GM03348 (cell line): ENCODE measurements at places on chromosomes 6 and 20.
A peak's percentile ranks its signal among the peaks of the same experiment; 100 is the strongest.

GRCh38 chr6:25038999-25039398 is 103.2 kb upstream of the RIPOR2 start:
- DNase-seq = no peak

GRCh38 chr6:35488517-35488862 is 8.4 kb downstream of the TEAD3 start:
- no peak for DNase-seq

DNA sequence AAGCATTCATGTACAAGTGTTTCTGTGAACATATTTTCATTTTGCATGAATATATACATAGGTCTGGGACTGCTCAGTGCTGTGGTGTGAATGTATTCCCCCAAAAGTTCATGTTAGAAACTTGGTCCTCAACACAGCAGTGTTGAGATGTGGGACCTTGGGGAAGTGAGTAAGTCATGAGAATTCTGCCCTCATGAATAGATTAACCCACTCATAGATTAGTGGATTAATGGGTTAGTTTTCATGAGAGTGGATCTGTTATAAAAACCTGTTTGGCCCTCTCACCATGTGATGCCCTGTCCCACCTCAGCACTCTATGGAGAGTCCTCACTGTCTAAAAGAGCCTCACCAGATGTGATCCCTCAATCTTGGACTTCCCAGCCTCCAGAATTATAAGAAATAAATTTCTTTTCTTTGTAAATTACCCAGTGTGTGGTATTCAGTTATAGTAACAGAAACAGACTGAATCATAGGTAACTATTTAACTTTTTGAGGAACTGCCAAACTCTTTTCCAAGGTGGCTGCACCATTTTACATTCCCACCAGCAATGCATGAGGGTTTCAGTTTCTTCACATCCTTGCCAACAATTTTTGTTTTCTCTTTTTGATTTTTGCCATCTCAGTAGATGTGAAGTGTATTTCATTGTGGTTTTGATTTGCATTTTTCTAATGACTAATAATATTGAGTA is 45.3 kb downstream of the QRSL1 start:
- DNase-seq = no peak

DNA sequence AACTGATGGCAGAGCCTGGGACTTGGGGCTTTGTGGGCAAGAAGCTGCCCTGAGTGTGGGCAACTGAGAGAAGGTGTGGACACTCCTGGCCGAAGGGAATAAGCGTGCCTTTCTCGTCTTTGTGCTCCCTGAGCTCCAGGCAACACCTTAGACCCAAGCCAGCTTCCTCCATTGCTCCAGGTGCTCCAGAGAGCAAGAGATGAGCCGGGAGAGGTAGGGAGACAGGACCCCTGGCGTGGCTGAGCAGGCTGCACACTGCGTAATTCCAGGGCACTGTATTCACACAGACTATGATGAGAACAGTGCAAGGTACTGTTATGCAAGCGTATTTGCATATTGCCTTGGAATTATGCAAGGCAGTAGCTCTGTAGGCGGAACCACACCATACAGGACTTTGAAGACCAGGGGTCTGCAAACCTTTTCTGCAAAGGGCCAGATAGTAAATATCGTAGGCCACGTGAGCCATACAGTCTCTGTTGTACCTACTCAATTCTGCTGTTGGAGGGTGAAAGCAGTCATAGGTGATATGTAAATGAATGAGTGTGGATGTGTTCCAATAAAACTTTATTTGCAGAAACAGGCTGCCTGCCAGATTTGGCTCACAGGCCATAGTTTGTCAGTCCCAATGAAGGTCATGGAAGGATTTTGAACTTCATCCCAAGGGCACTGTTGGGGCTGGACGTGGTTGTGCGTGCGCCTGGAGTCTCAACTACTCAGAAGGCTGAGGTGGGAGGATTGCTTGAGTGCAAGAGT is 42.1 kb upstream of the FAM83D start:
- no peak for DNase-seq

- DNase-seq = no peak
These were observed 869 bp upstream of the CST5 start for GRCh38 chr20:23880417-23880816.

DNA sequence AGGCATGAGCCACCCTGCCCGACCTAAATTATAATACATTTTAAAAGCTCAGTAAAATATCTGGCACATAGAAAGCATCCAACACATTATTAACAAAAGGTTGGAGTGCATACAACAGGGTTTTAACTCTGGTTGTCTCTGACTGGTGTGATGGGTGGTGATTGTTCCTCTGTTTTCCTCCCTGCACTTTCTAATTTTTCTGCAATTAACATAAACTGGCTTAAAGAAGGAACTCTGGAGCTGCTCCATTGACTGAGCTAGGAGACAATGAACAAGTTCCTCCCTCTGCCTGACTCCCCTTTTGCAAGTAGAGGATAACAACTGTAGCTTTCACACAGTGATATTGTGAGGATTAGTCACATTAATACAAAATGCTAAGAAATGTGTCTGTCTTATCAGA is 48.5 kb upstream of the SIRPG start:
- no peak for DNase-seq

- DNase-seq = no peak
These were observed at the start of gene PRSS16 for GRCh38 chr6:27247133-27247836. Gene PRSS16 (plus strand): TSS chr6:27247701. CDS start chr6:27247738, 37 bp downstream.

GRCh38 chr6:96794980-96795379 is 42.3 kb downstream of the GPR63 start:
- DNase-seq = no peak

DNA sequence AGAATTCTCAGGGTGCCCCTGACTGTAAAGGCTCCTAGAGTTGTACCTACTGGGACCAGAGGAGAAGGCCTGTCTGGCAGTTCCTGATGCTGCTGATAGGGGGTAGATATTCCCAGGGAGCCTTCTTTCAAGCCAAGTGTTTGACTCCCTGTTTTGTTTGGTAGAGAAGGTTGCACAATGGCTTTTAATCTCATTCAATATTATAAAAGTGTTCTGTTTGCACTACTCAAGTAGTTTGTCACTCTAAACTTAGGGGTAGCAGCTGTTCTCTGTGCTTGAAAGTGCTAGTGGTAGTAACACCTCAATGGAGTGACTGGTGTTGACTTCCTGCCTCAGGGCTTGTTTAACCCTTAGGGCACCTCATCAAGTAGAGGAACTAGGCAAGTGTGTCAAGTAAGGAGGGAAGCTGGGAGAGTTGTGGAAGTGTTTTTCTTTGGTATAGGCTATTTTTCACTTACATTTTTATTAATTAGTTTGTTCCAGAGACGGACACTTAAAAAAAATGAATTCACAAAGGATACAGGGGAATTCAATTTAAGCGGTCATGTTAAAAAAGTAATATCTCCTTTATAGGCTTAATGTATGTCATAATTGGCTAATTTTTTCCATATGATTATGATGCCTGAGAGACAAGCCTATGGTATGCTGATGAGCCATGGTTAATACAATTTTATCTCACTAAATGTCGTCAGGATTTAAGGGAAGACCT is 38.1 kb downstream of the BICRAL start:
- DNase-seq = peak; percentile 55

- peak; percentile 33 for DNase-seq
These were observed 130.6 kb upstream of the C6orf118 start for GRCh38 chr6:165439928-165440554.

- DNase-seq = no peak
These were observed 89.2 kb downstream of the CD164 start for GRCh38 chr6:109292983-109293586.
